ENCODE measurements at places on chromosomes 5 and 9.

- DNase-seq: no peak
Measured at GRCh38 chr9:69831611-69832010, 11.0 kb downstream of the CFAP95 start.

- DNase-seq: no peak
Measured at GRCh38 chr5:154265197-154265773, 74.8 kb downstream of the GALNT10 start.

GRCh38 chr5:55534436-55535198, at the start of gene PLPP1:
TSS of gene PLPP1 (minus strand) at chr5:55534964. CDS start at chr5:55534629, 335 bp downstream.
- DNase-seq: peak; percentile 43

- no peak for DNase-seq
Measured at GRCh38 chr5:151130922-151131891, 26.4 kb downstream of the ANXA6 start.

DNA sequence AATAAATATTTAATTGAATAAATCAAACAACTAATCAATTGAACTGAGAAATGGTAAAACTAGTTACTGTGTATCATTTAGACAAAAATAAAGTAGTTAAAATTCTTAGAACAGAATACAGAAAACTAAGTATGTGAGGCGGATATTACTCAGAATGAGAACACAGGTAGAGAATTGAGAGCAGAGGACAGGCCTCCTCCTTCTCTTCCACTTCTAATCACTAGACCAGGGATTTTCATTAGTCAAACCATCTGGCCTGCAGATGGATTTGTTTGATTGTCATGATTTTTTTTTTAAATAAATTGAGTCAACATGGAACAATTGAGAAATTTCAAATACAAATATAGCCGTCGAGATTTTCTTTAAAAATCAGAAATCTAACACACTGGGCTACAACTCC, 198.6 kb upstream of the HMHB1 start:
- no peak for DNase-seq

GRCh38 chr5:89083791-89084190, 200.8 kb upstream of the MEF2C start:
- DNase-seq: no peak

GRCh38 chr5:73867345-73868335, 241.6 kb downstream of the ARHGEF28 start:
- DNase-seq: no peak

DNA sequence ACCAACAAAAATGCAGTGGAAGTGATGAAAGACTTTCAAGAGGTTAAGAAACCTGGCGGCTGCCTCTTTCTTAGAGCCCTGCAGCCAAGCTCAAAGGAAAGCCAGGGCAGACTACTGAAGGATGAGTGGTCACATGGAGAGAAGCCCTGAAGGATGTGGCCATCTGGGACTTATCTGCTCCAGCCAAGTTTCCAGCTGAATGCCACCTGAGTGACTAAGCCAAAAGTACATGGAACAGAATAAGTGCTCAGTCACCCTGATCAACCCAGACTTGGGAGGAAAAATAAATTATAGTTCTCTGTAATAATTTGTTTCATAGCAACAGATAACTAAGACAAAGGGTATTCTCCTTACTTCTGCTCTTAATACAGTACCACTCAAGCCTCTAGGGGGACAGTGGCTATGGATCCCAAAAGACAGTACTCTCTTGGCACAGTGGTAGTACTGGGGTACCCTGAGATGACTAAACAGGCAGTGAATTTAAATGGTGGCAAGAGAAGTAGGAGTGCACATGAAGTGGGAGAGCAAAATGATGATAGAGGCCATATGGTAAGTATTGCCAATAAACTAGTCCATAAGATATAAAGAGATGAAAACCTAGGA, 182.3 kb downstream of the ELAVL2 start:
- no peak for DNase-seq

GRCh38 chr9:137552022-137552768, 516 bp downstream of the MRPL41 start:
- DNase-seq: no peak

DNA sequence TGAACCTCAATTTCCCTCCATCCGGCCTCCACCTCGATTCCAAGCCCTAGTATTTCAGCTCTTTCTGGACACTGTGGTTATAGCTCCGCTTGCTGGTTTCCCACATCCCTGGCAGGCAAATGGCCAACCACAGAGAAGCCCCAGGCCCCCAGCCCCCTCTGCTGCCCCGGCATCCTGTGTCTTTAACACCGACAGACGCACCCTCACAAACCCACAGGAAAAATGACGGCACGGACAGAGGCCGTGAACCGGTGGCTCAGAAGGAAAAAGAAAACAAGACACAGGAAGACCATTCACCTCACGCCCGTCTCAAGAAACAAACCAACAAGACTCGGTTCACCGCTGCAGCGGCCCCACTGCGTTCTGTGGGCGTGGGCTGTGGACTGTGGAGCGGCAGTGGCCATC, 1.5 kb upstream of the CLIC3 start:
- DNase-seq: no peak

DNA sequence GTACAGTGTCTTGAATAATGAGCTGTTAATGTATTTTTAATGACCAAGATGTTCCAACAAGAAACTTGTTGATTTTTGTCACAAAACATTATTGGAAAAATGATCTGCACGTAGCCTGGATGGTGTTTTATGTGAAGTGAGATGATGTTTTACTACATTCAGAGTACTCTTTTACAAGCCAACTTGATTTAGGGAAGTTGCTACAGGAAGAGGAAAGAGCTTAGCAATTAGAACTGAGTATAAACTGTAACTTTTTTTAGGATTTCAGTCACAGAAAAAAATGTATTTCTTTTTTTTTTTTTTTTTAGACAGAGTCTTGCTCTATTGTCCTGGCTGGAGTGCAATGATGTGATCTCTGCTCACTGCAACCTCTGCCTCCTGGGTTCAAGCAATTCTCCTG, 113.6 kb upstream of the ADRA1B start:
- DNase-seq: no peak

- no peak for DNase-seq
Measured at GRCh38 chr5:122319897-122320296, 7.9 kb downstream of the SNCAIP start.

DNA sequence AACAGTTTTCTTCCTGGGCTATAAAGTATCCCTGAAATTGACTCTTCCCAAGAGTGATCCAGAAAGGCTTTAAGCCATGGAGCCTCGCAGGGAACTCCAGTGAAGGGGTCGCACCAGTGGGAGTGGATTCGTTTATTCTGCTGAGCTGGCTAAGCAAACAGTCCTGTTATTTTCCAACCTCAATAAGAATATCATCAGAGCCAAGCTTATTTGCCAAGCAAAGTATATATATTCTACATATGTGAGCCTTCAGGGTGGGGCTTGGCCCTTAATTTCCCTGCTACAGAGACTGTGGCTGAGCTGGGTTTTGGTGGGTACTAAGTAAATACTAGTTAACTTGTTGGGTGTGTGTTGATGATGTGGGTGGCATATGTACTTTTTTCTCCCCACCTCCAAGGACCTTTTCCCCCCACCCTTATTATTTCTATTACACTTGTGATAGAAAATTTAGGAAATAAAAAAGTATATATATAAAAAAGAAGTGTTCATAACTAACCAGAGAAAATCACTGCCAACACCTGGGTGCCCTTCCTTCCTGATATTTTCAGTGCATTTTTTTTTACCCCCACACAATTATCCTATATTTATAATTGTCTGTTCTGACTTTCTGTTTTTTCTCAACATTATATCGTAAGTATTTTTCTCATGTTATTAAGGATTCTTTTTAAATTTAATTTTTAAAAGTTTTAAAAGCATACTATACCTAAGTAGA, 5.3 kb downstream of the GSN start:
- DNase-seq: no peak

- peak; percentile 54 for DNase-seq
Measured at GRCh38 chr9:129863059-129863690, 27.9 kb downstream of the USP20 start.

GRCh38 chr9:132035679-132036078, 44.0 kb downstream of the MED27 start:
- DNase-seq: no peak

GRCh38 chr9:87269296-87270176, 228.1 kb upstream of the DAPK1 start:
- DNase-seq: no peak

DNA sequence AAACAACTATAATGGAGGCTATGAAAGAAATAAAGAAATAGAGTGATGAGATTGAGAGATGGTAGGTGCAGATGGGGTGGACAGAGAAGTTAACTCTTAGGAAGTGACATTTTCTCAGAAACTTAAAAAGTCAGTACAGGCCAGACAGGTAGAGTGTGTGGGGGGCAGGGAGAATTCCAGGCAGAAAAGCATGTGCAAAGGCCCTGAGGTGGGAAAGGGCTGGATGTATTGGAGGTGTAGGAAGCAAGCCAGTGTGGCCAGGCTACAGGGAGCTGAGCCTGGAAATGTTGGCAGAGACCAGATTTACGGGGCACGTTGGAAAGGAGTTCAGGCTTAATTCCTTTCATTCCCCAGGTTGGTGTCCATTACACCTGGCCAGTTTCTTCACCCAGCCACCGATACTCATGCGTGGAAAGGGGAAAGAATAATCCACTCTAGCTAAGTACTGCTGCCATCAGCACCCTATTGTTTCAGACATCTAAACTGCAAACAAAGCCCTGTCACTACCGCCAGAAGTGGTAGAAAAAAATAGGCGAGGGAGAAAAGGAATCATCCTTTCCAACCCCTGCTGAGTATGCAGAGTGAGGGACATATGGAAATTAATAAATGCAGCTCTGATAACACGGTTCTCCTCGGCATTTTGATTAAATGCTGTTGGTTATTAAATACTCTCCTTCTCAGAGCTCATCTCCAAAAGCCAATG, 116.8 kb upstream of the GPR151 start:
- no peak for DNase-seq

GRCh38 chr5:148558892-148559291, 95.4 kb downstream of the HTR4 start:
- no peak for DNase-seq

GRCh38 chr5:119741691-119742090, 112.3 kb downstream of the FAM170A start:
- DNase-seq: no peak

DNA sequence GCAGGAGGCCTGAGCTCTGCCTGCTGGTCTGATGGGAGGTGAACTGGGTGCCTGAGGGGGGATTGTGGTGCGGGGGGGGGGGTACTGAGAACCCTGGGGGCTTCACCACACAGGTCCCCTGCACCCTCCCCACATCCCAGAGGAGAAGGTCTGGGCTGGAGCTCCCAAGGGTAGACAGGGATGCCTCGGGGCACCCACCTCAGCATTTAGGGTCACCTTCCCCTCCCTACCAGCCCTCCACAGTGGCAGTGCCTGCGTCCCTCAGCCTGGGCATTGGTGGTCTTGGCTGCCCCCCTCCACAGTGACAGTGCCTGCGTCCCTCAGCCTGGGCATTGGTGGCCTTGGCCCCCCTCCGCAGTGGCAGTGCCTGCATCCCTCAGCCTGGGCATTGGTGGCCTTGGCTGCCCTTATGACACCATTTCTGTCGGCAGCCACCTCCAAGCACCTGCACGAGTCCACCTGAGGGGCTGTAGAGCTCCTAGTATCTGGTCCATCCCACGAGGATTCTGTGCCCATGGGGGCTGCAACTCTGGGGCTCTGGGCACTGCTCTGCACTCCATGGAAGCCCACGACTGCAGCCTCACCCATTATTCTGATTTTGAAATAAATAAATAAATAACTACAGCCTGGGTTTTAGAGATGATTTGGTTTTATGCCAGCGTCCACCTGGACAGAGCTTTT, 21.5 kb downstream of the NKD2 start:
- no peak for DNase-seq

GRCh38 chr9:127263664-127264063, 910 bp upstream of the GARNL3 start:
- no peak for DNase-seq

All from activated CD8-positive, alpha-beta memory T cell treated with anti-CD3 and anti-CD28 coated beads for 1 hour (primary cell).